Activated CD8-positive, alpha-beta memory T cell treated with anti-CD3 and anti-CD28 coated beads, Interleukin-2, amount 10 ng/mL, durations not matched to agents 7 days and 5 days (primary cell): ENCODE measurements at places on chromosomes 7 and 10. TPM values are rescaled to one million over a fixed set of nuclear protein-coding genes. Genes with fewer than 3 reads are reported as not detected.

- no peak for DNase-seq
Measured at GRCh38 chr10:110017052-110017451, 9.3 kb downstream of the ADD3 start.

GRCh38 chr10:104835422-104835821 is 194.3 kb downstream of the SORCS3 start:
- DNase-seq = no peak

- no peak for DNase-seq
Measured at GRCh38 chr7:22998519-22998896, 15.4 kb downstream of the HYCC1 start.

DNA sequence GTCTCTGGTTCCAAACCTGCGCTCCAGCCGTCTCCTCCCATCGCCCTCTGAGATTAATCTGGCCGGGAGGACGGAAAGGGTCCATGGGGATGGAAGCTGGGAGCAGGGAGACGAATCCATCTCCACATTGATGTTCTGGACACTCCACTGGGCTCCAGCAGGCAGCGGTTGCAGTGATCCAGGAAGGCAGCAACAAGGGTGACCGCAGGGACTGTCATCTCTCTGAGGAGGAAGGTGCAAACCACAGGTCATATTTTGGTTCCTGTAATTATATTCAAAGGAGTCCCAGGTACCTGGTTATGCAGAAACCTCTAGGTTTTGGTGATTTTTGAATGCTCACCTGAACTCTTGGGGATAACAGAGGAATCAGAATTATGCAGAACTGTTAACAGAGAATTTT is 54.8 kb downstream of the EVX1 start:
- no peak for DNase-seq

DNA sequence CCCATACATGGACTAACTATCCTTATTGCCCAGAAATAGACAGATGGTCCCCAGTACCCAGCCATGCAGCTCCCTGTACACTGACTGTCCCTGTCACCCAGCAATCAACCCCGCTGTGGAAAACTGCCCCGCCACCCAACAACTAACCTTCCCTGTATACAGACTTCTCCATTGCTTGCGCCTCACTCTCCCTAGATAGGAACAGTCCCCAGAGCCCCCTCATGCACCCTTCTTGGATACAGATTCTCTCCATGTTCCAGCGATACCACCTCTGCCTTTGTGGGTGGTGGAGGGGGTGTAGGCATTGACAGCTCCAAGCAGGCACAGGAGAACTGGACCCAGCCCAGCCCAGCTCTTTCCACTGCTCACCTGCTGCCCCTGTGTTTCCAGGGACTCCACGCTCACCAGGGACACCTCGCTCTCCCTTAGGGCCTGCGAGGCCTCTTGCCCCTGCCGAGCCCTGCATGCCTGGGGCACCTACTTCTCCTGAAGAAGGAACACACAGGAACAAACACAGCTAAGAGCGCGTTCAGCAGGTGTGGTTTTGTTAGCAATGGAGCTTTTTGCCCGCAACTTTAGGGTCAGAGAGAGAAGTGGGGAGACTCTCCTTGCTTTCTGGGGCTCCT is 7.2 kb downstream of the SFTPD start:
- DNase-seq = no peak

DNA sequence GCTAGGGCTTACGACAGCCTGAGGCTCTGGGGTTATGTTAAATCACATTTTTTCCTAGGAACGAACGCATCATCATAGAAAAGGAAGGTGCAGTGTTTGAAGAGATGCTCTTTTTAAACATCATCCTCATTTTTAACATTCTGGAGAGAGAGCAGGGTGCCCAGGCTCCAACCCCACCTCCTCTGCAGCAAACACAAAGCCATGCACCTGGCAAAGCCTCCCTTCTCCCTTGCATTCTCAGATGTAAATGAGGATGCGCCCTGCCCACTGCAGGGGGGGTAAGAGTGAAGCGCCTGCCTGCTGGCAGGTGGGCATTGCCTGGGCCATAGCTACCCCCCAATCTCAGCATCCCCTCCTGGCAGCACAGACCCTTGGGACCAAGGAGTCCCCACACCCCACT is 92.4 kb downstream of the PTPRN2 start:
- DNase-seq = no peak

GRCh38 chr10:93701866-93702209 is 554 bp downstream of the FRA10AC1 start:
- no peak for DNase-seq

DNA sequence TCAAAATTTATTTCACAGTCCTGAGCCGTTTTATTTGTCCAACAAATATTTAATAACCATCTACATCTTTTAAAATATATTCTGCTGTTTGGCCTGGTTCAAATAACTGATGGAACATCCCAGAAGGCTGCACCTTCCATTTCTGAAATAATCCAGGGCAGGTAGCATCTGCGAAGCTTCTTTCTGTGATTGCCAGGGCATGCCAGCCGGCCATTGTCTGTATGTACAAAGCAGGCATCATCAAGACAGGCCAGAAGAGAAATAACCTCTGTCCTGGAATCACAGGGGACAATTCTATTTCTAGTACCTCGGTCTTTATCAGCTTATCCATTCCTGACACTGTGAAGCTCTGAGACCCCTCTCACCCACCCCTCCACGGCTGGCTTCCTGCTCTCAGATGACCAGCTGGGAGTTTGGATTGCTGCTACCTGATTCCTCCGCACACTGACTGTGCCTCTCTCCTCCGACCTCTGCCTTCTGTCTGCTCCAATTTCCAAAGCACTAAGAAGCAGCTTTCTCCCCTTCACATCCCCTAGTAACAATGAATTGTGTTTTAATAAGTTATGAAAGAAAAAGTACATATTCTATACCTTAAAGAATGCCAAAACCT is 8.0 kb downstream of the DGKI start:
- DNase-seq = no peak

GRCh38 chr10:104151737-104152136 is 29.8 kb downstream of the SFR1 start:
- DNase-seq = no peak

- no peak for DNase-seq
Measured at GRCh38 chr7:157189405-157189804, 50.7 kb downstream of the UBE3C start.

DNA sequence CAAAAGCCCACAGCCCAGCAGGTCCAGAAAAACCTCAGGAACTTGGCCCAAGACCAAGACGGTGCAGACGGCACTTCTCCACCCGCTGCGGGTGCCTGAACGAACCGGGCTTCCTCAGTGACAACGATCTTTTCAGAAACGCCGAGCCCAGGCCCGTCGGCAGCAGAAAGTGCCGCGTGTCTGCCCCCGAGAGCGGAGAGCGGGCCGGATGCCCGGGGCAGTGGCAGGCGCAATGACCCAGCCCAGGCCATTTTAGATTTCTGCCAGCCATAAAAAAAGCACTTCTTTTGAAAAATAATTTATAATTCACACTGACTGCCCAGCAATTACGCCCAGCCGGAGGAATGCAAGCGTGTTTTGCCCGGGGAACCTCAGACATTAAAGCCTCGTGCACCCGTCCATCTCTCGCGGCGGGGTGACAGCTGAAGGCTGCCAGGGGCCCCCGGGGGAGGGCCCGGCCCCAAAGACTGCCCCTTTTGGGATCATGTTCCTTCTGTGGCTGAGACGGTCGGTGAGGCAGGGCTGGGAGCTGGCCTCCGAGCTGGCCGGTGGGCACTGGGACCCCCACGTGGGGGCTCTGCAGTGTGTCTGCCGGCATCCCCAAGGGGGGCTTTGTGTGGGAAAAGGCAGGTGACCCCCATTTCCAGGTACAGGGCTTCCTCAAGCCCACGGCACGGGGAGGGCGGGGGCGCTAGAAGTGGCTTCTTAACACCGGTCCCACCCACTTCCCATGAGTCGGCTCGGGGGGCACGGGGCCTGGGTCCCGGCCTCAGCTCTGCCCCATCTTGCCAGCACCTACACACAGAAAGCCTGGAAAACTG is 71.3 kb upstream of the PDGFA start:
- no peak for DNase-seq

DNA sequence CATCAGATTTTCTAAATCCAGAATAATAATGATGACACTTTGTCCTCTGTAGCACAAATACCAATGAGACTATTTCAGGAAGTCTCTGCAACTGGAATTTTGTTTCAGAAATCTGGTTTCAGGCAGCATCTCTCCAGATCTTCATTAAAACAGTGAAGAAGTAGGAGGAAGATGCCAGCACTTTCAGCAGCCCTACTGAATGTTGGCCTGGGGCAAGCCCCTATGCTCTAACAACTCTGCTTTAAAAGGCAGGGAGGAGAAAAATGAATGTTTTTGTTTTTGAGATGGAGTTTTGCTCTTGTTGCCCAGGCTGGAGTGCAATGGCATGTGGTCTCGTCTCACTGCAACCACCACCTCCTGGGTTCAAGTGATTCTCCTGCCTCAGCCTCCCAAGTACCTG is 7.2 kb upstream of the CAV1 start:
- no peak for DNase-seq

DNA sequence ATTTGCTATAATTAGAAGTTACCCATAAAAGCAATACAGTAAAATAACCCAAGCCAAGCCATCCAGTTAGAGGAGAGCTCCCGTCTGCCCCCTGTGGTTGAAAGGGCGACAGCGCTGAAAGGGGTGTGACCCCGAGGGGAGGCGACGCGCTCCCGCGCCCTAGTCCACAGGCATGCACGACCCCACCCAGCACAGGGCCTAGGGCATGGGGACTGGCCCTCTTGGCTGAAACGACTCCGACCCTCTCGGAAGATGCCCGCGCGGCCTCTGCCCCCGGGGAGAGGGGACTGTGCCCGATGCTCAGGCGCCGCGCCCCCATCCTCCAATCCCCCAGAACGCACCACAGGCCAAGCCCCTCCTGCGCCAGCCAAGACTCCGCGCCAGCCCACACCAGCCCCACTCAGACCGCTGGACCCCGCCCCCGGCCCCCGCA is 64.0 kb downstream of the CSGALNACT2 start:
- DNase-seq = peak; percentile 77

The GNAI1 gene
- total RNA-seq = not detected

GRCh38 chr10:113099431-113100183 is 149.6 kb downstream of the TCF7L2 start:
- DNase-seq = no peak

The MRLN gene
- total RNA-seq = not detected

DNA sequence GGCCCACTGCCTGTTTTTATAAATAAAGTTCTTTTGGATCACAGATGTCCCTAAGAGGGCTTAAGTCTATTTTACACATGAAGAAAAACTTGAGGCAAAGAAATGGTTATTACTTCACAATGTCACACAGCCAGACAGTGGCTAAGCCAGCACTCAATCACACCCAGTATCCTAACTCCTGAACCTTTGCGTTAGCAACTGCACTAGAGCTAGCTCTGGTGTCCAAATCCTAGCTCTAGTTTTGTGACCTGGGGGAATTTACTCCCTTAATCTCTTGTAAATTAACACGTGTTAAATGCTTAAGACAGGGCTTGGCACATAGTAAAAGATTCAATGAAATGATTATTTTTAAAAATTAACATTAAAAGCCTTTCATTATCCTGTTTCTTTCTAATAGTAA is 49.0 kb upstream of the TPK1 start:
- no peak for DNase-seq

DNA sequence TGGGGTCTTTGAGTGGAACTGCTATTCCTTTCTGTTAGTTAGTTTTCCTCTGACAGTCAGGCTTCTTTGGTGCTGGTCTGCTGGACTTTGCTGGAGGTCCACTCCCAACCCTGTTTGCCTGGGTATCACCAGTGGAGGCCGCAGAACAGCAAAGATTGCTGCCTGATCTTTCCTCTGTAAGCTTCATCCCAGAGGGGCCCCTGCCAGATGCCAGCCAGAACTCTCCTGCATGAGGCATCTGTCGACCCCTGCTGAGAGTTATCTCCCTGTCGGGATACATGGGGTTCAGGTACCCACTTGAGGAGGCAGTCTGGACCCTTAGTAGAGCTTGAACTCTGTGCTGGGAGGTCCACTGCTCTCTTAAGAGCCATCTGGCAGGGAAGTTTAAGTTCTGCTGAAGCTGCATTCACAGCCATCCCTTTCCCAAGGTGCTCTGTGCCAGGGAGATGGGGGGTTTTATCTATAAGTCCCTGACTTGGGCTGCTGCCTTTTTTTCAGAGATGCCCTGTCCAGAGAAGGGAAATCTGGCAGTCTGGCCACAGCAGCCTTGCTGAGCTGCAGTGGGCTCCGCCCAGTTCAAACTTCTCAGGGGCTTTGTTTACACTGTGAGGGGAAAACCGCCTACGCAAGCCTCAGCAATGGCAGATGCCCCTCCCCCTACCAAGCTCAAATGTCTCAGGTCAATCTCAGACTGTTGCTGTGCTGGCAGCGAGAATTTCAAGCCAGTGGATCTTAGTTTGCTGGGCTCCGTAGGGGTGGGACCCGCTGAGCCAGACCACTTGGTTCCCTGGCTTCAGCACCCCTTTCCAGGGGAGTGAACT is 89.7 kb upstream of the CDK6 start:
- no peak for DNase-seq

GRCh38 chr10:109838592-109839244 is 84.6 kb downstream of the XPNPEP1 start:
- no peak for DNase-seq

The OR2A1 gene
- total RNA-seq = not detected

- DNase-seq = no peak
Measured at GRCh38 chr7:15280078-15280733, 281.6 kb downstream of the AGMO start.

- no peak for DNase-seq
Measured at GRCh38 chr7:116836048-116836447, 26.3 kb upstream of the CAPZA2 start.

The SFTPA2 gene
- not detected for total RNA-seq

- DNase-seq = no peak
Measured at GRCh38 chr10:89347701-89348457, 20.1 kb downstream of the IFIT3 start.

DNA sequence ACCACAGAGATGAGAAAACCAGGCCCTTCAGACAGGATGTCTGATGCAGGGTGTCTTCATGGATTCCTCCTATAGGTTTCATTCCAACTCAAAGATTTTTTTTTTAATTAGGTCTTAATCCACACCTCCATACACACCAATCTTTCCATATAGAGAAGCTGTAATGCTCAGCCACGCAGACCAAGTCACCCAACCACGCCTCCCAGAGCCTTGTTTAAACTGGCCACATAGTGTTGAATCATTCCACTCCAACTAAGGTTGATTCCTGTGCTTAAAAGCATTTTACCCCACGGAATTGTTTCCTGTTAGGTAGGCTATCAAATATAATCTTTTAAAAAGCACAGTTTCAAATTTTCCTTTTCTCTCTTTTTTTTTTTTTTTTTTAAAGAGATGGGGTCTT is 153.6 kb downstream of the TYW1B start:
- no peak for DNase-seq

DNA sequence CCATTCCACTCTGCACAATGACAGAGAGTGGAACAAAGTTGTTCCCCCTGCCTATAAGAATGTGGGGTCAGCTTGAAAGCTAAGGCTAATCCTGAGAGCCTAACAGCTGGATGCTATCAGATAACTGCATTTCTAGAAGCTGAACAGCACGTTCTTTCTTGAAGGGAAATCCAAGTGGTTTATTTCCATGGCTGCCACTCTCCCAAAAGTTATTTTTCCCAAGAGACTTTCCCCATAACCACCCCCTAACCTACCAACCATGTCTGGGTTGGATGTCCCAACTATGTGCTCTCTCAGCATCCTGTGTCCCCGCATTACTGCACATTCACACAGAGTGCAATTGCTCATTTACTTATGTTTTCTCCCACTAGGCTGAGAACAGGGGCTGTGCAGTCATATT is 140.7 kb upstream of the ANKRD1 start:
- DNase-seq = no peak

The CYP3A4 gene
- not detected for total RNA-seq

- no peak for DNase-seq
Measured at GRCh38 chr10:54906940-54907339, 105.9 kb upstream of the PCDH15 start.
